ENCODE measurements at places on chromosomes 6 and 20.

DNA sequence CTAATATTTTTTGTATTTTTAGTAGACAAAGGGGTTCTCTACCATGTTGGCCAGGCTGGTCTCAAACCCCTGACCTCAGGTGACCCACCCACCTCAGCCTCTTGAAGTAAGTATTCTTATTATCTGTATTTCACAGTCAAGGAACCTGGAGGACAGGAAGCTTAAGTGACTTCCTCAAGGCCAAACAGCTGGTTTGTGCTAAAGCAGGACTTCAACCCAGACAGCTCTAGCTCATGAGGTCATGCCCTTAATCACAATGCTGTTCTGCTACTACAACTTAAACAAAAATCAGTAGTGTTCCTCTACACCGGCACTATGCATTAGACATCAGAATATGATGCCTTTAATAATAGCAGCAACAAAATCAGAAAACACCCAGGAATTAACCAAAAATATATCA, 168.9 kb downstream of the ADGB start:
- DNase-seq: no peak

DNA sequence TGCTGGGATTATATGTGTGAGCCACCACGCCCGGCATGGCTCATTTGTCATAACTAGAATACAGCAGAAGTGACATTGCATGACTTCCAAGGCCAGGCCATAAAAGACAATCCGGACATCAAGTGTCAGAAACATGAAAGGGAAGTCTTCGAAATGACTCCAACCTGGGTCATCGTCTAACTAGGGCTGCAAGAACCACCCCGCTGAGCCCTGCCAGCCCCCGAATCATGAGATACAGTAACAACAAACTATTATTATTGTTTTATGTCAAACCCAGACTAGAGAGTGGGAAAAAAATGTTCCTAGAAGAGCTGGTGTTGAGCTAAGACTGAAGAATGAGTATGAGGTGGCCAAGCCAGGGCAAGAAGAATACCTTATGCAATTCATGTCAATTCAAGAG, 59.6 kb downstream of the ZNF217 start:
- no peak for DNase-seq

GRCh38 chr6:154611847-154612246, 101.4 kb upstream of the CNKSR3 start:
- DNase-seq: no peak

GRCh38 chr20:49637046-49637637, 69.2 kb upstream of the PTGIS start:
- DNase-seq: no peak

DNA sequence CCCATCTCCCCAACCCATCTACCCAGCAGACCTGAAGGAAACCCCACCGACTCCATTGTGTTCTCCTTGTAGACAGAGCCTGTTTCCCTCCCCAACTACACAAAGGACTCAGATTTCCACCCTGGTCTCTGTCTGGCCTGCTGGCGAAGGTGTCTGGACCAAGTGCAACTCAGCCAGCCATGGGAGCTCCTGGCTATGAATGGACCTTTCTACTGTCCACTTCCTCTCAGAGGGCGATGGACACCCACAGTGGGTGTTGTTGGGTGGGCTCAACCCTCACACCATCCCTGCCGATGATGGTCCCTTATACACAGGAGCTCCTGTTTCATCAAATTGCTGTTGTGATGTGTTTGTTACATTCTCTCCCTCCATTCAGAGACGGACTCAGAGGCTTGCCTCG, 112.5 kb upstream of the PHACTR3 start:
- DNase-seq: no peak
